ENCODE measurements at places on chromosomes 5 and 9. TPM values are rescaled to one million over a fixed set of nuclear protein-coding genes. Genes with fewer than 3 reads are reported as not detected.

DNA sequence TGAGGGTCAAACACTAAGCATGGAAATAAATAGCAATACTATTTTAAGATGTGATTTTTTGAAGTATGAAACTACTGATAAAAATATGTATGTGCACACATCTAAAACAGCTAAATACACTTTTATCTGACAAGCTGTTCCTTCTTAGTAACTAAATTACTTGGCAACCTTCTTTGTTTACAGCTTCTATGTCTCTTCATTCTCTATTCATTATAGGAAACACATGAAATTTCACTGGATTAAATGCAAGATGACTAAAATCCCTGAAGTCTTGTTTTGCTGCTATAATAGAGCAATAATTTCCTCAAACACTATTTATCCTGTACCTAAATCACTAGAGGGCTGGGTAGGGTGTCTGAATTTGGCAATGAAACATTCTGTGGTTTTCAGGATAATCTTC lies 11.7 kb downstream of the RICTOR start:
- no peak for DNase-seq

The FAM219A gene
- total RNA-seq: 26.3 TPM

The CER1 gene
- total RNA-seq: not detected

GRCh38 chr5:117103703-117104102 lies 529.1 kb upstream of the SEMA6A start:
- no peak for DNase-seq

- DNase-seq: peak; percentile 82
Measured at GRCh38 chr9:7536310-7536939, 263.2 kb downstream of the DMAC1 start.

GRCh38 chr5:36599986-36600779 lies 6.2 kb upstream of the SLC1A3 start:
- no peak for DNase-seq

DNA sequence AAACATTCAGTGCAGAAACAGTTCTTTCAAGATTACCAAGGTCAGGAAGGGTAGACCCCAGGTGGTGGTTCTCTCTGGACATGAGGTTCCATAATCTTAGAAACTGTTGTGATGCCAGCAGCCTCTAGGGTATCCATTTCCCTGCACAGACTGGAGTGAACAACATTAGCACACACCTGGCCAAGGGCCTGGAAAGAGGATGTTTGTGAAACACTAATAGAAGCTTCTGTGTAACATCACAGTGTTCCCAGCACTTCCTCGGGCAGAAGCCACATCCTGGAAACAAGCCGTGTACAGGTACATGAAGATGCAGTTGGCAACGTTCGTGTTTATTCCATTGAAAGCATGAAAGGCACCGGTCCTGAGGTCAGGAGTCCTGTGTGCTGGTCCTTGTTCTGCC lies 598.2 kb upstream of the KLF4 start:
- DNase-seq: no peak

The BAAT gene
- 0.09 TPM for total RNA-seq

The RELL2 gene
- 3.0 TPM for total RNA-seq

- no peak for DNase-seq
Measured at GRCh38 chr5:140214831-140215230, 39.8 kb downstream of the CYSTM1 start.

DNA sequence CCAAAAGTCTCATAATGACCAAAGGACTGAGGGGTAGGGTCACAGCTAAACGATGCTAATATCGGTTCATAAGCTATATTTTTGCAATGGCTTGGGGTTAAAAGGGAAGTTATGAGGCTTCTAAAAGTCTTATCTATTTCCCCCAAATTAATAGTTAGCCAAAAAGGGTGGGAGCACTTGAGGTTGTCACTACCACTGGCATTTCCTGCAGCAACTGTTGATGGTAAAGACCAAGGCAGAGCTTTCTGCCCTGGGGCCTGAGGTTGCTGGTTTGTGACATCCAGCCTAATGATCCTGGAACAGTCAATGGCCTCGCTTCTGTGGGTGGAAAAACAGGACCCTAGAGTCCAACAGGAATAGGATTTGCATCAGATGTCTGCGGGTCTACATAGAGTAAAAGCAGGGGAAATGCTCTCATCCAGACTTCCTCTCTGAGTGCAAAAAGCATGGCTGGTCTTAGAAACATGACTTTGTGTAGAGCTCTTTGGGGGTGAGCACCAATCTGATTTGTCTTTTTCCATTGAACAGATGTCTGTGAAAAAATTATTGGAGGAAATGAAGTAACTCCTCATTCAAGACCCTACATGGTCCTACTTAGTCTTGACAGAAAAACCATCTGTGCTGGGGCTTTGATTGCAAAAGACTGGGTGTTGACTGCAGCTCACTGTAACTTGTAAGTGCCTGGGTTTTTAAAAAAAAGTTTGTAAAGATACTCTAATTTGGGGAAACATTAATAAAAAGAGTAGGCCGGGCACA lies 2.7 kb downstream of the GZMA start:
- DNase-seq: no peak

The UGT3A2 gene
- total RNA-seq: not detected

- DNase-seq: no peak
Measured at GRCh38 chr9:34382879-34383278, 6.2 kb upstream of the MYORG start.

DNA sequence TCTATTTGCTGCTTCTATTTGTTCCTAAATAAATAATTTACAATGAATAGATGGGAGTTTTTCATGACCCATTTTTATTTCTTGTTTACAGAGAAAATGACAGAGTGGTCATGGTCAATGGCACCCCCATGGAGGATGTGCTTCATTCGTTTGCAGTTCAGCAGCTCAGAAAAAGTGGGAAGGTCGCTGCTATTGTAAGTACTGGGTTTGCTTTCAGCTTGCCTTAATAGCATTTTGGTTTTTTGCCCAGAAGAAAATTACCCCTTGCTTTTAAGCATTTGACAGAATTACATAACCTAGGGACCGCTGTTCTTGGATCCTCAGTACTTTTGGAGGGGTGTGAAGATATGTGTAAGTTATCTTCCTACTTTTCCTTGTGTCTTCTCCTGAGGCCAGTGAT lies 44.1 kb downstream of the TJP2 start:
- no peak for DNase-seq

GRCh38 chr9:78030296-78030552 lies 1.4 kb downstream of the GNAQ start:
- DNase-seq: no peak

DNA sequence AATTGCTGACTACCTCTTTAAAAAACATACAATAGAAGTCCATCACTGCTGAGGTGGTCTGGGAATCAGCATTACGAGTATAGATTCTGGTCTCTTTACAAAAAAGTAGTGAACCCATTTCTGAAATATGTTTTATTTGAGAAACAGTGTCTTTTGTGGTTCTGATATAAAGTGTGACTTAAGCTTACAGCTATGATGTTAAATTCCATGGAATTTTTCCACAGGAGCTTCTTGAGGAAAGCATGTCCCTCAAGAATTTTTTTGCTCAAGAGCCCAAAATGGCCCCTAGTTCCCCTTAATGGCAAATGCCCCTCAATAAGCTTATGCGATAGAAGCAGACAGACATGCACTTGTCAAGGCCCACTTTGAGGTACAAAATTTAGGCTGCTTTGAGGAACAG lies 265.7 kb downstream of the FAM170A start:
- no peak for DNase-seq

DNA sequence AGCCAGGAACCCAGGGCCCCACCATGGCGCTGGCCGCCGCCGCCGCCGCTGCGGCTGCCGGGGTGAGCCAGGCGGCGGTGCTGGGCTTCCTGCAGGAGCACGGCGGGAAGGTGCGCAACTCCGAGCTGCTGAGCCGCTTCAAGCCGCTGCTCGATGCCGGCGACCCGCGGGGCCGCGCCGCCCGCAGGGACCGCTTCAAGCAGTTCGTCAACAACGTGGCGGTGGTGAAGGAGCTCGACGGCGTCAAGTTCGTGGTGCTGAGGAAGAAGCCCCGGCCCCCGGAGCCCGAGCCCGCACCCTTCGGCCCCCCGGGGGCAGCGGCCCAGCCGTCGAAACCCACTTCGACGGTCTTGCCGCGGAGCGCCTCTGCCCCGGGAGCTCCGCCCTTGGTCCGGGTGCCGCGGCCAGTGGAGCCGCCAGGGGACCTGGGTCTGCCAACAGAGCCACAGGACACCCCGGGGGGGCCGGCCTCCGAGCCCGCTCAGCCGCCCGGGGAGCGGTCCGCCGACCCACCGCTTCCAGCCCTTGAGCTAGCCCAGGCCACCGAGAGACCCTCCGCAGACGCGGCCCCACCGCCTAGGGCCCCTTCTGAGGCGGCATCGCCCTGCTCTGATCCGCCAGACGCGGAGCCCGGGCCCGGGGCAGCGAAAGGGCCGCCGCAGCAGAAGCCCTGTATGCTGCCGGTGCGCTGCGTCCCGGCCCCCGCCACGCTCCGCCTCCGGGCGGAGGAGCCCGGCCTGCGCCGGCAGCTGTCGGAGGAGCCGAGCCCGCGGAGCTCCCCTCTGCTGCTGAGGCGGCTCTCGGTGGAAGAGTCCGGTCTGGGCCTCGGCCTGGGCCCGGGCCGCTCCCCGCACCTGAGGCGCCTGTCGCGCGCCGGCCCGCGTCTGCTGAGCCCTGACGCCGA lies 749 bp downstream of the SOWAHA start:
- no peak for DNase-seq

- no peak for DNase-seq
Measured at GRCh38 chr9:112550531-112550930, 63.9 kb downstream of the KIAA1958 start.

- DNase-seq: peak; percentile 83
Measured at GRCh38 chr5:179795049-179795862, 1.5 kb downstream of the LTC4S start.

DNA sequence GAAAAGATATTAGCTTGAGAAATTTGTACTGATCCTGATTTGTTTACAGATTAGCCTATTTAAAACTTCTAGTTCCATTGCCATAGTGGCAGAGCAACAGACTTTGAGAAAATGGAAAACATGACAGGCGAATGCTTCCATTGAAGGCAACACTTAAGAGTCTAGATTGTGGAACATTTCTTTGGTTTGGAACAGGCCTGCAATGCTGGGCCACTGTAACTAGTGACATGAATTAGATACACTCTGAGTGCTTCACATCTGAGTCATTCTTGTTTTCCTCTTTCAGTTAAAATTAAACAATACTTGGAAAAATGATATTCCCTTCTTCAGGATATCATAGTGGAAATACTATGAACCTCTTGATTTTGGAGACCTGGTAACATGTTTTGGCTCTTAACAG lies 453.6 kb upstream of the TUSC1 start:
- DNase-seq: no peak

GRCh38 chr5:116605310-116606070 lies 30.9 kb upstream of the SEMA6A start:
- no peak for DNase-seq

The CACNA1B gene
- 0.10 TPM for total RNA-seq

DNA sequence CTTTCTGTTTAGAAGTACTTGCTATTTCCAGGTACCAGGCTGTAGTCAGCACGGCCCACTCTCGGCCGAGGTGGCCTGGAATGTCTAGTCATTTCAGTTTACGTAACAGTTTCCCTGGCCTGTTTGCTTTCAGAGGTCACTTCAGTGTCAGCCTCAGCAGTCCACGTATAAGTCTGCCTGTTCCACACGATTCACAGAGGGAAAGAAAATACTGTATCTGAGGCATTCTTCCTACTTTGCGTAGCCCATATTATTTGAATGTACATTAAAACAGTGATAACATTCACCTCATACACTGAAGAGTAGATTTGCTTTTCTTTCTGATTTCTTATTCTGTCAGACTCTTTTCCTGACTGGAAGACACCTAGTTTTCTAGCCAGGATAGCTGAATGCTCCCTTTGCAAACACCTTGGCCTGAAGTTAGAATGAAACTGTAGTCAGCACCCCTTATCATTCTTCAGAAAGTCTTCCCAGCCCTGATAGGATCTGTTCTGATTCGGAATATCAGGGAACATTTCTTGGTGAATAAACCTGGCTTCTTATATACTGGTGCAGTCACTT lies 140.9 kb downstream of the AOPEP start:
- no peak for DNase-seq

- no peak for DNase-seq
Measured at GRCh38 chr5:128144491-128144890, 60.9 kb downstream of the SLC12A2 start.

DNA sequence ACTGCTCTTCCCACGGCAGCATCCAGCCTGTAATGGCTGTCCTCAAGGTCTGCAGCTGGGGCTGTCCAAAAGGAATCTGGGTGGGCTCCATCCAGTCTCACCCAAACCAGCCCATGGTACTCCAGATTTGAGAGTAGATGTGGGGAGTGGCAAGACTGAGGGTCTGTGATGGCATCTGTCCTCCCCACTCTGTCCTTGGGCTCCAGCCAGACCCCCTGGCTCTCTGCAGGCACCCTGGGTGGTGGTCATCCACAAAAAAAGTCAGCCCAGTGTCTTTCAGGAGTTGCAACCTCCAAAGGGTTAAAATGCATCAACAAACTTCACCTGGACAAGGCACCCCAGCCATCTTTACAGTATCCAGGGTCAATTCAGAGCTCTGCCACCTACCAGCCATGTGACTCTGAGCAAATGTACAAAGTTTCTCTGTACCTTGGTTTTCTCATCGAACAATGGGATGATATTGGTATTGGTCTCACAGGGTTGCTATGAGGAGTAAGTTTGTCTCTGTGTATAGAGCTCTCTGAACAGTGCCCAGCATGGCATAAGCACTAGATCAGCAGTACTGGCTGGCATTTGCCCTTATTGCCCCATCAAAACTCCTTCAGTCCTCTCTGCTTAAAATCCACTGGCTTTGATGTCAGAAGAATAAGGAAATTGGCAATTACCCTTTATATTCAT lies 7.3 kb upstream of the S1PR3 start:
- no peak for DNase-seq

The PGM5 gene
- 226 TPM for total RNA-seq

The SLC34A3 gene
- total RNA-seq: not detected

DNA sequence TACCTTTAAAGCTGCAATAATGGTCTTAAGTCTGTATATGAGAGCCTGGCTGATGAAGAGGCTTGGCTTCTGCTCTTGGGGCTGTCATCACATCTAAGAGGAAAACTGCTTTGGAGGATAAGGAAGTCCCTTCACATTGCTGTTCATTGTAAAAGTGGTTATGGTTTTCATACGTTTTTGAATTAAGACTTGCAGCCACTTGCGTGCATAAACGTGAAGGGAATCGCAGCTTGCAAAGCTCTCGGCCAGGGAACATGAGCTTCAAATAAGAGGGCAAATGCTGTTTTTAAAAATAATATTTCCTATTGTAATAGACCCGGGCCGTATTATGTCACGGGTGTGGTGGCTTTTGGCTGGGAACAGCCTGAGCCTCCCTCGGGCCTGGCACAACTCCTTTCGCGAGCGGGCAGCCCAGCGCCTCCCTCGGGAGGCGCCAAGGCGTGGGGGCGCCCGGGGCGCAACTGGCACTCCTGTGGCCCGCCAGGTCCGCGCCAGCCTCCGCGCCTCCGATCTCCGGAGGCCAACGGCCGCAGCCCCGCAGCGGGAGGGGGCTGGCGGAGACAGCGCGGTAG lies 538 bp upstream of the ARHGEF28 start:
- DNase-seq: no peak

The PFN3 gene
- total RNA-seq: not detected

- no peak for DNase-seq
Measured at GRCh38 chr9:76652894-76653293, 111.3 kb upstream of the PCA3 start.

GRCh38 chr9:108444400-108445358 lies 411.1 kb downstream of the ACTL7B start:
- DNase-seq: no peak

All from posterior vena cava (tissue), 2 donors.